ENCODE measurements at places on chromosomes 12 and 14.

GRCh38 chr12:41552588-41552987 lies 364.5 kb downstream of the PDZRN4 start:
- DNase-seq = no peak

GRCh38 chr12:52032446-52032803 lies 18.8 kb upstream of the NR4A1 start:
- DNase-seq = no peak

DNA sequence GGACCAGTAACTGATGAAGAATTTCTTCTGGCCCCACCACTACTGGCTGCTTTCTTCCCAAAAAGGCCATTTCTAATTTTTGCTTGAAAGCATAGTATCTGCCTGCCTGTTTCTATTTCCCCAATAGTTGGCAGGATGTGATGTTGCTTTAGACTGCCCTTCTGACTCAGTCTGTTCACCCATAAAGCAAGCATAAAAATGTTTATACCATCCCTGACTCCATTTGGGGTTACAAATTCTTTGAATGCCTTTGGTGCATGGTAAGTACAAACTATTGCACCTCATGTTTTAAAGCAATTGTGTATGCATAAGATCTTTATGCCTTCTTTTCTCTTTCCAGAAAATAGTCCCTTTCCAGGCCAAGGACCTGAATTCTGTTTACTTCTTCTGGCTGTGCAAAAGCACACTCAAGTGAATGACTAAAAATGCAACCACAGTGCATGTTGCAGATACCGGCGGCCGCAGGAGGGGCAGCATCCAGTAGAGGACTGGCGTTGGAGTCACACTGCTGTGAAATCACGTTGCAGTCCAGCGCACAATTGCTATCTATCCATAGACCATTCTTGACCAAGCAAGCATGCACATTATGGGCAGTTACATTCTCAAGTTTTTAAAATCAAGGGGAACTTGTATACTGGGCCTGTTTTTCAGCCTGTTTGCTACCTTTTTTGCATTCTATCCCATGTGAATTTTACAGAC lies 82.4 kb downstream of the SLC5A8 start:
- DNase-seq = peak; percentile 9

- no peak for DNase-seq
Measured at GRCh38 chr14:35959835-35960234, 133.7 kb downstream of the BRMS1L start.

DNA sequence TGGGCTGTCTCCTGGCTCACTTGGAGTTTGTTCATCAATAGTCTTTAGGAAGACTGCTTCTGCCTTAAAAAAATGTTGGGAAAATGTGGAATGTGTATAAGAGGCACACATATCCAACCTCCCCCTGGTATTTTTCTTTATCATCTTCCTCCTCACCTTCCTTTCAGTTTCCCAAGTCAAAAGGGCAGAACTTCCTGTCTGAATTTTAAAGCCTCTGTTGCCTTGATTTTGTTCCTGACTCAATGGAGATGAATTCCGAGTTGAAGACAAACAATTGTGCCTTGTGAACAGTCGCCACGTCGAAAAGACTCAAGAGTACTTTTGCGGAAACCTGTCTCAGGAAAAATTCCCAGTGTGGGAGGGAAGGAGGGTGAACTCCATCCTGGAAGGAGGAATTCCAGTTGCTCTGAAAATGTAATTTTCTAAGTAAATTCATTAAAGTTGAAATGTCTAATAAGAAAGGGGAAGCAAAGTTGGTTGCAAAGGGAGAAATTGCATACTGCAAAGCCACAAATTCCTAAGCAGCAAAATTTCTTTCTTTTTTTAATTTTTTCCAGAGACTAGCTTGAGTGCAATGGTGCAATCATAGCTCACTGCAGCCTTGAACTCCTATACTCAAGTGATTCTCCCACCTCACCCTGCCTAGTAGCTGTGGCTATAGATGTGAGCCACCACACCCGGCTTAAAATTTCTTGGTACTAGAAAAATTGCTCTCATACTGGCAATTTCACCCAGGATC lies 50.2 kb upstream of the ELK3 start:
- DNase-seq = no peak

- no peak for DNase-seq
Measured at GRCh38 chr14:86787717-86788116, 1205.3 kb downstream of the GALC start.

- no peak for DNase-seq
Measured at GRCh38 chr14:63555572-63555971, 12.4 kb upstream of the PPP2R5E start.

Data from GM04504 (cell line).